Right forelimb (tissue), 1 donor: ENCODE measurements at places on chromosomes 11 and 22.

GRCh38 chr11:61498767-61499341 is 9.7 kb upstream of the LRRC10B start:
- DNase-seq, result no peak

GRCh38 chr11:26254378-26254777 is 77.6 kb upstream of the ANO3 start:
- DNase-seq, result no peak

DNA sequence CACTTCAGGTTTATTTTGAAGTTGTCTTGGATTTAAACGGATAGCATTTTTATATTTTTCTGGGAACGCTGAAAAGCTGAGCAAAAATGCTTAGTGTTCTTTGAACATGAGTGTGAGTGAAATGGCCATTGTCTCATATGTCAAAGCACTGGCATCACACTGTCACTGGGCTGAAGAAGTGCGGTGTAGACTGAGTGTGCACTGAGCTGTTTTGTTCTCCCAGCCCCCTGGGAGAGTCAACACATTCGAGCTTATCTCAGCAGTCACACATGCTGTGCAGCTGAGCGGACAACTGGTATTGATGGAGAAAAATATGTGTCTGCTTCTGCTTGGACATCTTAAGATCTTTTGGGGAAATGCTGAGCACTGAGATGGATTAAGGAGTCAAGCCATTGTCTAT is 90.8 kb downstream of the TECTA start:
- no peak for DNase-seq

DNA sequence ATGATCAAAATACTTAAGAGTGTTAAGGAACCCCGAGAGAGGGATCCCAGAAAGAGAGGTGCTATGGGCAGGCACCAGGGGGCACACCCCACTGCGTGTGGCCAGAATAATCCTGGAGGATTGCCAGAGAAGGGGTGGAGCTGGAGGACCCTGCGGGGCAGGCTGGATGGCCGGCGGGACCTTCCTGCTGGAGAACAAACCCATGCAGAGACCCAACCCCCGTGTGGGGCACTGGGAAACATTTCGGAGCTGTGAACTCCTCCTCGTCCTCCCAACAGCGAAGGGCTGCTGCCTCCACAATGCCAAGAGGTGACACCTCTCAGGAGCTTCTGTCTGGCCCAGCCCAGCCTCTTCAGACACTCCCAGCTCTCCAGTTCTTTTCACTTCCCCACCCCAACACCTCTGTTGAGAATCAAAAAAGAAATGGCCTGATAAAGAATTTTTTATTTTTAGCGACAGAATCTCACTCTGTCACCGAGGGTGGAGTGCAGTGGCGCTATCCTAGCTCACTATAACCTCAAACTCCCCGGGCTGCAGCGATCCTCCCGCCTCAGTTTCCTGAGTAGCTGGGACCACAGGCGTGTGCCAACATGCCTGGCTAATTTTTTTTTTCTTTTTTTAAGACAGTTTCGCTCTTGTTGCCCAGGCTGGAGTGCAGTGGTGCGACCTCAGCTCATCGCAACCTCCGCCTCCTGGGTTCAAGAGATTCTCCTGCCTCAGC is 25.6 kb downstream of the RHOD start:
- DNase-seq, result no peak

DNA sequence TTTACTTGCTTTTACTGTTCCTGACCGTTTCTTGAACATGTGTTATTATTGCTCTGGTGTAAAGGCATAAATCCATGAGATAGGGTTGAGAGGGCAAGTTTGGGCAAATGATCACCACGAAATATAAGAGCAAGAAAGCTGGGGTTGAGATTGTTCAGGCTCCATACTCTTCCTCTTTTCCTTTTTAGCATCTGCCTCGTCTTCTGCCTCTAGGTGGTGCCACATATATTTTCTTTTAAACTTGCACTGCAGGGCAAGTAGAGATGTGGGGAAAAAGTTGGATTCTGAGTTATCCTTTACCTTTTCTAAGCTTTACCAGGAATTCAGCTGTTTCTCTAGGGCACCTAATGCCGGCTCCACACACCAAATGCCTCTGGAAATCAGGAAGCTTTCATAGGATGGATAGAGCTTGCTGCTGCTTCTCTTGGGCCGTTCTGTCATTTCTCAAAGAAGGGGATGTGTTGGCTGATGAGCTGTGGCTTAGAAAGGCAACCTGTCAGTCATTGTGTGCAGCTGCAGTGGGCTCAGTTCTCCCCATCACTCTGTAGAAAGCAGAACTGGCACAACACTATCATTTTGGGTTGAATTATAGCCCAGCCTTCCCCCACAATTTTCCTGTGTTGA is 98.2 kb downstream of the LDLRAD3 start:
- no peak for DNase-seq

- DNase-seq, result no peak
Measured at GRCh38 chr22:27737521-27737920, 64.0 kb downstream of the MN1 start.

DNA sequence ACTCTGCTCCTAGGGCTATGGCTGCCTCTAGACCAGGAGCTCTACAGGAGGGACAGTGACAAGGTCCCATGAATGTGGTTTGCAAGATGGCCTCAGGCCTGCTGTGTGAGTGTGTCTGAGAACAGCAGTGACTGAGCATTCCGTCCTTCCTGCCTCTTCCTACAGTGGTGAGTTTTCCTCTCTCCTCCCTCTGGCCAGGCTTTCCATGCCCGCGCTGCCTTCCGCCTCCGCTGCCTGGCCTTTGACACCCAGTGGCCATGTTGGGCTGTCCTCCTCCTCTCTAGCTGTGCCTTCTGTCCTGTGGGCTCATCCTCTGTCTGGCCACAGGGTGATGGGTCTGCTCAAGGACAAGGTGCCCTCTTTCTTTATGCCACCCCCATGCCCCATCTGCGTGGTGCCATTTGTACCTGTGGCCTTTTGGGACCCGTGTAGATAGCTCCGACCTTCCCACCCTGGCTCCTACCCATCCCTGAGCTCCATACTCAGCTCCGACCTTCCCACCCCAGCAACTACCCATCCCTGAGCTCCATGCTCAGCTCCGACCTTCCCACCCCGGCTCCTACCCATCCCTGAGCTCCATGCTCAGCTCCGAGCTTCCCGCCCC is 970.4 kb downstream of the BRD1 start:
- DNase-seq, result no peak

GRCh38 chr11:115272925-115273324 is 231.3 kb downstream of the CADM1 start:
- no peak for DNase-seq

DNA sequence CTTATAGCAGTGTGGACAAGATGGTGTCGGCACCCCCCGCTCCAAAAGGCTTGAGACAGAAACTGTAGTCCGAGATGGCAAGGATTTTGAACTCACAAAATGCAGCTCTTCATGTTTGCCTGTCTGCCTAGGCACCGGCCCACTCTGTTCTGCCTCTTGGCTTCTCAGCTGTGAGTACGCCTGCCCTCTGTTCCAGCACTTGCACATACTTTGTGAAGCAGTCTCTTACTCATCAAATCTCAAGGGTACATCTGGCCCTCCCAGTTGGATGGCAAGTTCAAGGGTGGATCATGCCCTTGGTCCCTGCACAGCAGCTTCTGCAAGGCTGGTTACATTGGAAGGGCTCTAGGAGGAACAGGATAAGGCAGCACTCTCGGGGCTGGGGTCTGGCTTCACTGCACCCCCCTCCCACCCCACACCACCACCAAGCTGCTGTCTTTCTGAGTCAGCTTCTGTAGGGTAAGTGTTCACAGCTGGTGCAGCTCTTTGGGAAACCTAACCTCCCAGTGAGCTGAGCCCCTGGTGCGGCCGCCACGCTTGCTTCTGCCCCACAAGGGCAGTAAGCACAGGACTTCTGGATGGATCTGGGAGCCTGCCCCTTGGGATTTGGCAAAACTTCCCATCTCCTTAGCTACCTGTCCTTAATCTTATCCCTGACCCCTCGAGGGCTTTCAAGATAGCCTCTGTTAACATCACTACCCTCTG is 37.2 kb downstream of the FAM83F start:
- DNase-seq, result peak; percentile 10

DNA sequence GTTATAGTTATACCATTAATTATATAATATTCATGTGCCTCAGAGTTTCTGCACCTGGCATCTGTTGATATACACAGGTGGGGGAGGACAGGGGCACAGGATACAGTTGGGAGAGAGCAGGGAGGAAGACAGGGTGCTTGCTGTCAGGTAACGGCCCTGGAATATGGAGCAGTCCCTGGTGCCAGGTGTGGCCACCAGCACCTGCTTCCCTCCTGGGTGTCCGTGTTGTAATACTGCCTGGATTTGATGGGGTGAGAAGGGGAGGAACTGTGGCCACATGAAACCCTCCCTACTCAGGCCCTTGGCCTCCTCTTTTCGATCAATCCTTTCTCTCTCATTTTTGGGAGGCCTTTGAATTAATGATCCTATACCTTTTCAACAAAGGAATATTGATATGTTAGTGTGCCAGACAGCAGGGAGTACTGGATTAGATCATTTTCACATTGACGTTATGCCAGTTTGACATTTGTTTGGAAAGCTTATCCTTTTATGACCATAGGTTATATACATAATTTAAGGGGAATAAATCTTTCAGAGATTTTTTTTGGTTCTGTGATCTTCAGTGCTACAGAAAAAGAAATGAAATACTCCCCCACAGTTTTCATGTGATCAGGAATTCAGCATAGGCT is 88.6 kb downstream of the TEAD1 start:
- no peak for DNase-seq

GRCh38 chr22:17910561-17911311 is 113.6 kb downstream of the MICAL3 start:
- peak; percentile 81 for DNase-seq

DNA sequence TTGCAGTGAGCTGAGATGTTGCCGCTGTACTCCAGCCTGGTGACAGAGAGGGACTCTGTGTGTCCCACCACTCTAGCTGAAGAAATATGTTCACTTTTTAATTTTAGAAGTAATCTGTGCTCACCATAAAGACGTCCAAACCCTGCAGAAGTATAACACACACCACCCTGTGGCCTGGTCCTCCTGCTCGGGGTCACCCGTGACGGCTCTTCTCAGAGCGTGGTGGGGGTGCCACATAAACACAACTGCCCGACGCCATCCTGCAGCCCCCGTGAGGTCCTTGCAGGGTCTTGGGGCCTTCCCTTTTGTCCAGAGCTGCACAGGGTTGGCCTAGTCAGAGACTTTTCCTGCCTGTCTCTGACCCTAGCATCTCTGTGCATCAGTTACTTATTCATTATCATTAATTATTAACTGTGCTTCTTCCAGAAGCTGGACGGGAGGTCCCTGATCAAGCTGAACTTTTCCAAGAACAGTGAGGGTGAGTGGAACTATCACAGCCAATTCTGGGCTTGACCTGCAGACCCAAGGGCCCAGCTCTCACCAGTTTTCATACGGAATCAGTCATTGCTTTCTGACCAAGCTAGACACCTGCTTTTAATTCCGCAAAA is 8.9 kb downstream of the PPIL2 start:
- DNase-seq, result no peak

- DNase-seq, result peak; percentile 69
Measured at GRCh38 chr11:61828629-61829407, 718 bp downstream of the FADS2 start.

GRCh38 chr11:6405052-6405667 is 13.7 kb downstream of the APBB1 start:
- DNase-seq, result no peak

DNA sequence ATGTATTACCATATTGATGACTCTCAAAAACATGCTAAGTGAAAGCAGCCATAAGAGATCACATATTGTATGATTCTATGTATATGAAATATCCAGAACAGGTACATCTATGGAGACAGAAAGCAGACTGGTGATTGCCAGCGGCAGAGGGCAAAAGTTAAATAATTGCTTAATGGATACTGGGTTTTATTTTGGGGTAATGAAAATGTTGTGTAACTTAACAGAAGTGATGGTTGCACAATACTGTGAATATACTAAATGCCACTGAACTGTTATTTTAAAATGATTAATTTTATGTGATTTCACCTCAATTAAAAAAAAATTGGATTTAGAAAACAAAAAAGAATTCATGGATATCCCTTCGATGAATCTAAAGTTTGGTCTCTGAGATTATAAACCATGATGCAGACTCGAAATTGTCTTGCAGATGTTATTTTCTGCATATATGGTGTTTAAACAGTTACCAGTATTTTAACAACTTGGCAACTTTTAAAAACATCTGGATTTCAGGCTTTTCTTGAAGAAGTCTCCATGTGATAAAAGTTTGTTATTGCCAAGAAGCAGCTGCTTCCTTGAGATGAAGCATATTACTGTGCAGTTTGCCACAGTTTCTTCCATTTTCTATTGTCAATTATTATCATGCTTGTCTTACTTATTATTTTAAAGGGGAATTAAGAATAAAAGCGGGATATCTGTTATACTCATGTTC is 38.1 kb downstream of the LARGE2 start:
- DNase-seq, result no peak

DNA sequence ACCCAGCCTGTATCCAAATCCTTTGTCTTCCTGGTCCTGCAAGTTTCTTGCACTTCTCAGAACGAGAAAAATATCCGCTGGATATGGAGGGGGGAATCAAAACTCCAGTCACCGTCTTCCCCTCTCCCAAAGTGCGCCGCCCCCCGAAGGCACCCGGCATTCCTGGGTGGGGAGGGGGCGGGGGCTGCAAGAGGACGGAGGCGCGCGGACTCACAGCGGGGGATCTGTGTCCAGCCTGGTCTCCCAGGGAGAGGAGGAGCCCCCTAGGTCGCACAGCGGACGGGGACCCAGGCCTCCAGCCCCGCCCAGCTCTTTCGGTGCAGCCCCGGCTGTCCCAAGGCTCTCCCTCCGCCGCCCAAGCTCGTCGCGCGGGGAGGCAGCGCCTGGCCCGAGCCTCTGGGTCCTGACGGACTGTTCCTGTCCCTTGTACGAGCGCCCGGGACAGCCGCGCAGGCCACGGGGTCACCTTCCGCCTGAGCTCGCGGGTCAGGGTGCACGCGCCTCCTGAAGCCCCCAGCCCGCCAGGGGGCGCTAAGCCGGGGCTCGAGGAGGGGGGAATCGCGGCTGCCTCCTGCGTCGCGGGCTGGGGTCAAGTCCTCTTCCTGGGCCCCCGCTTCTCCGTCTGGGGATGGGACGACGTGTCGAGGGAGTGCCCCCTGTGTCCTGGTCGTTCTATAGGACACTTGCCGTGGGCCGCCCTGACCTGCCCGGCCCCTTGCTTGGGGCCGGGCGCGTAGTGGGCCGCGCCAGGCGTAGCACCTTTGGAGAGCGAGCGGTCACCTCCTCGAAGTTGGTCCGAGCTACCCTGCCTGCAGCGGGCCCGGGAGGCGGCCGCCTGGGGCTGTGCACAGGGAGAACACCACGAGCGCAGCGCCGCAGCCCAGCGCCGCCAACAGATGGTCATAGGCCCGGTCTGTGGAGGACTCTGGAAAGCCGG is 2.4 kb upstream of the WNT11 start:
- peak; percentile 87 for DNase-seq

GRCh38 chr11:96161307-96162089 is 181.5 kb downstream of the MAML2 start:
- no peak for DNase-seq

- peak; percentile 87 for DNase-seq
Measured at GRCh38 chr11:44595964-44596381, 30.5 kb downstream of the CD82 start.
